ENCODE measurements at places on chromosomes 1 and 21.

DNA sequence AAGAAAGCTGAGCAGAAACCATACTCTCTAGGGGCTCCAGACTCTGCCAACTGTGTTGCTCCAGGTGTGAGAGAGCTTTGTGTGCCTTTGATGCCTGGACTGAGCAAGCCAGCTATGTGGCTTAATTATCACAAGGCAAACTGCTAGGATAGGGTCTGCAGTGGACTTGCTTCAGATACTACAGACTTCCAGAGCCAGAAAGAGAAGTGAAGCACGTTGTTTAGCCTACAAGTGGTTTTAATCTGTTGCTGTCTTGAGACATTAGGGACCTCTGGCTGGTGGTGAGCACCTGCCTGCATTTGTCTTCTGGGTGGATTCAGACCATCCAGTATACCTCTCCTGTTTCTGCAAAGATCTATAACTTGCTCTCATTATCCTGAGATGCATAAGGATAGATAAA lies 353.4 kb upstream of the PLXNA2 start:
- peak; percentile 27 for DNase-seq

DNA sequence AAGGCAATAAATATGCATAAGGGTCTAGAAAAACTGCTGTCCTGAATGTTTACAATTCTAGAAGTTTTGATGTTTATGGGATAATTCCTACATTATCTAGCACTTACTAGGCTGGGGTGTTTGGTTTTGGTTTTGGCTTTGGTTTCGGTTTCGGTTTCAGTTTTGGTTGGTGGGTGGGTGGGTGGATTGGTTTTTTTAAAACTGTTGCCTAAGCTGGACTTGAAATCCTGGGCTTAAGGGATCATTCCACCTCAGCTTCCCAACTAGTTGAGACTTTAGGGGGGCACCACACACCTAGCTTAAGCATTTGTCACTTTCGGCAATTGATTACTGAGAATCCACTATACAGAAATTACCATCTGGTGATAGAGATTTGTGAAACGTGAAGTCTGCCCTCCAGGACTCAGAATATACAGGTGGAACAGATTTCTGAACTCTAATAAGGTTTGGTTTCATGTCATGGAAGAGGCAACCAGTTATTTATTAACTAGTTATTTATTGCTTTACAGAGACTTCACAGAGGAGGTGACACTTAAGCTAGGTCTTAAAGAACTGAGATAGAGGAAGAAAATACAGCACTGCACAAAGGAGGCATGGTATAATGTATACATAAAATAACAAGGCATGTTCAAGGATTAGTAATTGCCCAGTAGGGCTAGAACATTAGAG lies 69.6 kb downstream of the PIK3R3 start:
- no peak for DNase-seq

- no peak for DNase-seq
These were observed 14.8 kb upstream of the NCMAP start for GRCh38 chr1:24540906-24541710.

DNA sequence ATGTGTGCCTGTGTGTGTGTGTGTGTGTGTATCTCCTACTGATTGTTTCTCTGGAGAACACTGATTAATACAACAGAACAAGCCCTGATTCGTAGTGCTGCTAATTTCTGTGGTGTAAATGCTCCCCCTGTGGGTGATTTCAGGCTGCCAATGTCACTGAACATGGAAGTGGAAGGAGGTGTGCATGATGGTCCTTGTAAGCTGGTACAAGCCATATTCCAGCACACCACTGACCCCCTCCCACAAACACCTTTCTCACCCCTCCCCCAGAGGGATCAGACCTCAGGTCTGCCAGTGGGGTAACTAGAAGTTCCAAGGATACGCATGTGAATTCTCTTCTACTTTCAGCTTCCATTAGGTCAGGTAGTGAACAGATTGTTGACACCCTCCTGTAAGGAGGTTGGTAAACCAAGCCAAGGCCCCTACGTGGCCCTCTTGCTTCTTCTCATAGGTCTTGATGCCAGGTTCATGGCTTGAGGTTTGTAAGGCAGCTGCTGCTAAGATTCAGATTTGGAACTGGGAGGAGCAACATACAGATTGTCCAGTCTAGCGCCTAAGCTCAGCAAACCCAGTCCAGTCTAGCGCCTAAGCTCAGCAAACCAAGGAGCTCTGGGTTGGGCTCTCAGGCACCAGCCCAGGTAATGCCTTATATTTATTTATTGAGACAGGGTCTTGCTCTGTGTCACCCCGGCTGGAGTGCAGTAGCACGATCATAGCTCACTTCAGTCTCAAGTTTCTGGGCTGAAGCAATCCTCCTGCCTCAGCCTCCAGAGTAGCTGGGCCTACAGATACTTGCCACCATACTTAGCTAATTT lies 38.7 kb downstream of the DHCR24 start:
- no peak for DNase-seq

DNA sequence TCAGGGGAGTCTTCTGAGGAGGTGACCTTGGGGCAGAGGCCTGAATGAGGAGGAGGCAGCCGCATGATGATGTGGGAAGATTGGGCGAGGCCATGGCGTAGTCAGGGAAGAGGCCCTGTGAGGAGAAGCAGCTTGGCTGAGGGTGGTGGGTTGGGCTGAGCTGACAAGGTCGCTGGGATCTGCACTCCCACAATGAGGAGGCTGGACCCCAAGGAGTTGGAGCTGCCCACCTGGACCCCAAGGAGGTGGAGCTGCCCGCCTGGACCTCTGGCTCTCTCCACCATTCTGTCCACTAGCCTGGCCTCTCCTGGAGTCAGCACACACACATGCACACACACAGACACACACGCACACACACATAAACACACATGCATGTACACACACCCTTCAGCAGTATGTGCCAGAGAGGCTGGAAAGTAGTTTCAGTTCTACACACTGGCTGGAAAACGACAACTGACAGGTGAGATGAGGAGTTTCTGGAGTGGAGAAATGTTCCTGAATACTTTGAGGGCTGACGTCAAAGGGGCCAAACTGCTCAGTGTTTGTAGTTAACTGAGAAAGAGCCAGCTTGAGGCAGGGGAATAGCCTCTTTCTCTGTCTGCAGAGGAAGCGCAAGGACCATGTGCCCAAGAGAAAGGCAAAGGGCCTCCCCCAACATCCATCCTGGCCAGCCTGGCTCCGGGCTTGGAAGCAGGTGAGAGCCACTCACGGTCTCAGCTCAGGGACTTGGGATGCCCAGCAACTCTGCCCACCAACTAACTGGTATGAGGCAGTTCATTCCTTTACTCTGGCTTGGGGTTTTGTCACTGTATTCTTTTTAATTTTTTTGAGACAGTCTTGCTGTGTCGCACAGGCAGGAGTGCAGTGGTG lies 7.1 kb downstream of the SMPDL3B start:
- DNase-seq: no peak

- peak; percentile 21 for DNase-seq
These were observed 5.9 kb downstream of the LMO4 start for GRCh38 chr1:87334351-87335174.

- no peak for DNase-seq
These were observed 8.3 kb upstream of the CSRP1 start for GRCh38 chr1:201515062-201515750.

DNA sequence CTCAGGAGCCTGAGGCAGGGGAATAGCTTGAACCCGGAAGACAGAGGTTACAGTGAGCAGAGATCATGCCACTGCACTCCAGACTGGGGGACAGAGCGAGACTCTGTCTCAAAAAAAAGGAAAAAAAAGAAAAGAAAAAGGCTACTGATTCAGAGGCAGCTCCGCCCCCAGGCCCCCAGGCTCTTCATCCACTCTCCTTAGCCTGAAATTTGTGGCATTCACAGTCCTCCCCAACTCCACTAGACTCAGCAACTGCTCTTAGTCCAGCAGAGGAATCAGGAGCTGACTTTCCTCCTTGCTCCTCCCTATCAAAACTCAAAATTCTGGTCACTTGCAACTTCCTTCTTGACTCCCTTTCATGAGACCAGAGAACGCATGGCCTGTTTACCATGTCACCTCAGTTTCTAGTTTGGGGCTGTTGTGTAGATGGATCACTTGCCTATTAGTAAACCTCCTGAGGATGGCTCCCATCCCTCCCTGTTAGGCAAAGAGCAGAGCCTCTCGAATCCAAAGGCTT lies 27.1 kb downstream of the PCAT6 start:
- no peak for DNase-seq

DNA sequence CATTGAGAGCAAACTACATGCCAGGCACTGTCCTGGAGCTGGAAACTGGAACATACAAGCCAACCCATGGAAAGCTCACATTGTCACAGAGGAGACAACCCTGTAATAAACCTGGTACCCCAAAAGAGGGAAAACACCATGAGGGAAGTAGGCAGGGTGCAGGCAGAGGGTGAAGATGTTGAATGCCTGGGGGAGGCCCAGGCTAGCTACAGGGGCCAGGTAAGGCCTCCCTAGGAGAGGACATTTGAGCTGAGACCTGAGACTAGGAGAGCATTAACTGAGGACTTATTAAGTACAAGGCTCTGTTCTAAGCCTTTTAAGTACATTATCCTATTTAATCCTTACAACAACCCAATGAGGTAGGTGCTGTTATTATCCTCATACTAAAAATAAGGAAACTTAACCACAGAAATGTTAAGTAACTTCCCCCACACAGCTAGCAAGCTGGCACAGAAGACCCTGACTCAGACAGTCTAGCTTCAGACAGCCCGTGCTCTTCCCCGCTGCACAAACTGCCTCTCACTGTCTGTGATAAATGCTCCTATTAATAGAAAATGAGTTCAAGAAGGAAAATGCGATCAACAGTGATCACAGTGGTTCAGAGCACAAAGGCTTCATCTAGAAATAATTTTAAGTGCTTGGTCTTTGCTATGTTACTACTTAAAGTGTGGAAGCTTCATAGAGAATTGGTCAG lies 41.8 kb downstream of the ZNF281 start:
- DNase-seq: no peak

GRCh38 chr1:246448373-246448772 lies 58.7 kb downstream of the SMYD3 start:
- DNase-seq: no peak

- DNase-seq: no peak
These were observed 488.2 kb downstream of the OMA1 start for GRCh38 chr1:58058323-58058722.

DNA sequence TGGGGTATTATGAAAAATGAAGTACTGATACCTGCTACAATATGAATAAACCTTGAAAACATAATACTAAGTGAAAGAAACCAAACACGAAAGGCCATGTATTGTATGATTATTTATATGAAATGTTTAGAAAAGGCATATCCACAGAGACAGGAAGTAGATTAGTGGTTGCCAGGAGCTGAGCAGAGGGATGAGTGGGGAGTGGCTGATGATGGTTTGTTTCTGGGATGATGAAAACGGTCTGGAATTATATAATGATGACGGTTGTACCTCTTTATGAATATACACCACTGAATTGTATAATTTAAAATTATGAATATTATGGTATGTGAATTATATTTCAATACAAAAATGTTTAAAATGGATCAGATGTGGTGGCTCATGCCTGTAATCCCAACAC lies 63.8 kb upstream of the MPC2 start:
- no peak for DNase-seq

GRCh38 chr1:231719485-231720183 lies 93.0 kb downstream of the DISC1 start:
- no peak for DNase-seq

GRCh38 chr1:31548907-31549808 lies 27.2 kb upstream of the TINAGL1 start:
- peak; percentile 77 for DNase-seq

DNA sequence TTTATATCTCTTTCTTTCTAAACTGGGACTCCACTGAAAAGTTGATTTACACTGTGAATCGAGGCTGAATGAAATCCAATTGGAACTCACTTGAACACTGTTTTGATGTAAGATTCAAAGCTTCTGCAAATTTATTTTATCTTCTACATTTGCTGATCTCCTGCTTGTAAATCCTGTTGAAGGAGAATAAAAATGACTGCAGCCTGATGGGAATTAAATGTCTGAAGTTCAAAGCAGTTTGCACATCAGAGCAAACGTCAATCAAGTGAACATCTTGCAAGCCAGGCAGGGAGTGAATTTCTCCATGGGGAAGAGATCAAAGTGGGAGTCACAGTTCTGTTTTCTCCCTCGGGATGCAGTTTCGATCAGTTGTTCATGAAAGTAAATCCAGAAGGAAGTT lies 127.2 kb downstream of the CACHD1 start:
- DNase-seq: no peak

- DNase-seq: no peak
These were observed 8.9 kb downstream of the CAPZA1 start for GRCh38 chr1:112628516-112628915.

DNA sequence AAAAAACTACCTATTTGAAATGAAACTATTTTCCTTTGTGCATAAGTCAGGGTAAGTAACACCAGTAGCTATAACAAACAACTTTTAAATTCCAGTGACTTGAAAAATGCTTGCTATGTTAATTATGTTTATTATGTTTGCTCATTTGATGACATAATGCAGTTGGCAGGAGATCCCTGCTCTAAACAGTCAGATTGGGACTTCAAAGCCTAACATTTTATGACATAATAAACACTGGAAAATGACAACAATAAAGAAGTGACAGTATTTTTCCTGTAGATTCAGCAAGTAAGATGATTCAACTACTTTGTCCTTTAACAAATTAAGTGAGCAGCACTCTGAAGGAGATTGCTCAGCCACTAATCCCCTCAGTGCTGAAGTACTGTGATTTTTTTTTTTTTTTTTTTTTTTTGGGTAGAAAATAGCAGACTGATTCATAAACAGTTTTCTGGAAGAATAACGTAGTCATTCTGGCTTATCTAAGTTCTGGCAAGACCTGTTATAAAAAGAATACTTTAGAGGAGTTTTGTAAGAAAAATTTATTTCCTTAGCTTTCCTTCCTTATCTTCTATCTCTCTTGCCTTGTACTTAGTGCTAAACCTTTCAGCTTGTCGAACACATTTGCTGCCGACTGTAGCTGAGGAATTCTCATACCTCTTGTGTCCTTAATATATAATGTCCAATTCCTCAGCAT lies 207.2 kb downstream of the PTGER3 start:
- DNase-seq: no peak

DNA sequence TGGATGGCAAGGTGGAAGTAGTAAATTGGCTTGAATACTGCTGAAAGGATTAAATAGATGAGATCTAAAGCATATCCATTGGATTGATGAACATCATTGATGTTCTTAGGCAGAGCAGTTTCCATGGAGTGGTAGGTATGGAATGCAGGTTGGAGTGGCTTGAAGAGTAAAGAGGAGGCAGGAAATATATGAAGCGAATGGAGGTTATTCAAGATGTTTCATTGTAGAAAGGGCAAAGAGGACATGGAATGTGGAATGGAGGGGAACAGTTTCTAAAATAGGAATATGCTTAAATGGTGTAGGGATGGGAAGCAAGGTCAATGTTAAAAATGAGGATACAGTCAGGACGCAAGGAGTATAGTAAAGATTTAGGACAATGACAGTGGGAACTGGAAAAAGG lies 6.1 kb downstream of the OSBPL9 start:
- DNase-seq: no peak

DNA sequence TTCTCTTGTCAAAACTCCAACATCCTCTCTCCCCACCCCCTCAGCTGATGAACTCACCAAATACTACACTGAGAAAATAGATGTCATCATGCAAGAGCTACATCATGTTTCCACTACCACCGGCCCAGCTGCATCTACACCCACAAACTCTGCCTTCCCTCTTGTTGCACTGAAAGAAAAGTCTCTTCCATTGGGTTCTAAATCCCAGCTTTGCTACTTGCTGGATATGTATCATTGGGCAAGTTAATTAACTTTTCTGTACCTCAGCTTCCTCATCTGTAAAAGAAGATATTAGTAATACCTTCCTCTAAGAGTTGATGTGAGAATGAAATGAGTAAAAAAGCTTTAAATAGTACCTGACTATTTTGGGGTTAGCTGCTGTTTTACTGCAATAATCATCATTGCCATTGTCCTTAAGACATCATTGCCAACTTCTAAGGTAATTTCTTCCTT lies 108.6 kb downstream of the OLFML2B start:
- DNase-seq: no peak

Data from NCI-H1092 treated with DMSO at 0.1 percent for 48 hours (cell line).